Purkinje cell (primary cell): ENCODE measurements at places on chromosomes 5 and 9. TPM values are rescaled to one million over a fixed set of nuclear protein-coding genes. Genes with fewer than 3 reads are reported as not detected.

Gene ENTREP1
- polyA plus RNA-seq, result 3.5 and 6.7 TPM in 2 replicates

Gene LURAP1L
- polyA plus RNA-seq, result 3.2 and 3.6 TPM in 2 replicates

Gene SPATA31A3
- not detected in 2 replicates for polyA plus RNA-seq

Gene FGF10
- polyA plus RNA-seq, result 0.14 TPM in 1 of 2 replicates, not detected in the other

Gene C5
- 0.44 and 0.50 TPM in 2 replicates for polyA plus RNA-seq

Gene TAF1L
- not detected in 2 replicates for polyA plus RNA-seq

Gene ANKRD31
- polyA plus RNA-seq, result 0.32 and 0.42 TPM in 2 replicates

Gene GABRA1
- 1,009 and 1,123 TPM in 2 replicates for polyA plus RNA-seq

Gene RCL1
- polyA plus RNA-seq, result 5.4 and 7.9 TPM in 2 replicates

Gene GOLGA2
- 33.1 and 34.8 TPM in 2 replicates for polyA plus RNA-seq

Gene ZNF474
- not detected in 2 replicates for polyA plus RNA-seq

Gene ANKRD20A1
- polyA plus RNA-seq, result 3.3 and 19.0 TPM in 2 replicates

Gene FOXD4
- not detected in 2 replicates for polyA plus RNA-seq
